ACHN (cell line): ENCODE measurements at places on chromosomes 3 and 15.
A peak's percentile ranks its signal among the peaks of the same experiment; 100 is the strongest.

- DNase-seq = no peak
Measured at GRCh38 chr15:92467245-92467644, 73.6 kb downstream of the ST8SIA2 start.

GRCh38 chr15:66753687-66754377 lies 51.8 kb downstream of the SMAD6 start:
- DNase-seq = no peak

GRCh38 chr3:46242120-46242519 lies at the start of gene CCR3:
Gene CCR3 (plus strand): TSS chr3:46242460. CDS start chr3:46265159, 22,699 bp downstream.
- no peak for DNase-seq

DNA sequence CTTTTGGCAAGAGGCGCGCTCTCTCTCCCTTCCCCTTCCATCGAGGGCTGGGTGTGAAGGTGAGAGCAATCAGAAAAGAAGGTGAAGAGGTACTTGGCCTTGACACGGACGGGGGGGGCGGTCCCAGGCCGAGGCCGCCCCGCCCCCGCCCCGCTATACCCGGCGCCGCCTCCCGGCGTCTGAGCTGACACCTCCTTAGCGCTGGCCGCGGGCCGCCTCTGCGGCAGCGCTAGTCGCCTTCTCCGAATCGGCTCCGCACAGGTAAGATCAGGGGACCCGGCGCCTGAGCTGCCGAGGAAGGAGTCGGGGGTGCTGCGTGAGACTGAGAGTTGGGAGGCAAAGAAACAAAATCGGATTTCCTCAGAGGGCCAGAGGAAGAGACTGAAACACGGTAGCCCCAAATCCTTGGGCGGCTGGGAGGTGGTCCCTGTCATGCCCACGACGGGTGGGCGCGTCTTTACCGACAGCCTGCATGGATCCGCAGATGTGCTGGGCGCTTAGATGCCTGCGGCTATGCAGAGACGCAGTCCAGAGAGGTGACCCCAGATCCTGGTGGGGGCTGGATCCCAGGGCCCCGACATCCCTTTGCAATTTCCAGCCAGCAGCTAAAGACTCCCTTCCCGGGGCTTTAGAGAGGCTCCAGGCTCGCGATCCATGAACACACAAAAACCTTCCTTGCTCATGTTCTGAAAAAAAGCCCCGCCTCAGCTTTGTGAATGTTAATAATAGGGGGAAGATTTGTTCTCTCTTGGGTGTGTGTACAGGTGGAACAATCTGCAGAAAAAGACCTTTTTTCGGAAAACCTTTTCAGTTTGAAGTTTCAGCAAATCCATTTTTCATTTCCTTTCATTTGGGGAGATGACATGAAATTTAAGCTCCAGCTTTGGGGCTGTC lies at the start of gene ENTPD3:
Gene ENTPD3, plus strand, starts transcription at position 184 of the 894 bp plus-strand sequence. CDS start 874 bp downstream, outside the sequence.
- peak; percentile 15 for DNase-seq

DNA sequence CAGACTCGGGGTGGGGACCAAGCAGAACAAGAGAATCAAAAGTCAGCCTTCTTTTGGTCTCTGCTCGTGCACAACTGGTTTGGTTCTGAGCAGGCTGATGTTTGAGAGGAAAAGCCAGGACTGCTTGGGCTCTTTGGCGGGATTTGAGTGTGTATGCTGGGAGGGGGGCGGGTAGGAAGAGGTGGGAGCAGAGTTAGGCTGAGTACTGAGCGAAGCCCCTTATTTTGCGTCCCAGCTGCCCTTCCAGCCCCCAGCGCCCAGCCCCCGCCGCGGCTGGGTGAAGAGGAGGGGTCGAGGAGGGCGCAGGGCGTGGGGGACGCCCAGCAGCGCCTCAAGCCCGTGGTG lies 153.5 kb upstream of the GOLIM4 start:
- DNase-seq = no peak

GRCh38 chr15:82554849-82555248 lies 14.6 kb upstream of the RPS17 start:
- no peak for DNase-seq

GRCh38 chr15:22904736-22905135 lies 66.3 kb downstream of the NIPA2 start:
- no peak for DNase-seq

GRCh38 chr3:195760345-195761122 lies 39.8 kb downstream of the MUC20 start:
- no peak for DNase-seq

GRCh38 chr15:101504373-101504772 lies 14.9 kb upstream of the PCSK6 start:
- no peak for DNase-seq

DNA sequence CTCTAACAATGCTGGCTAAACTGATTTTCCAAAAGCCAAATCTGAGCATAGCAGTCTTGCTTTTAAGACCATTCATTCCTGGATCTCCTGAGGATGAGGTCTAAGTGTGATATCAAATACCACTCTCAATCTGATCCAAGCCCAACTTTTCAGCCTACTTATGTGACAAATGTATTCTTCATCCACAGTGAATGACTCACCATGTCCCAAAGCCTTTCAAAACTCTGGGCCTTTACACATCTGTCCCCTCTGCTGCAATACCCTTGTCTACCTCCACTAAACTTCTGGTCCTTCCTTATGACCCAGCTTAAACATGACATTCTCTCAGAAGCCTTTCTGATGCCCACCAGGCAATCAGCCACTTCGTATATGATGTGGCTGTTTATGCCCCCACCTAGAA lies 4.6 kb downstream of the ANAPC13 start:
- DNase-seq = no peak

DNA sequence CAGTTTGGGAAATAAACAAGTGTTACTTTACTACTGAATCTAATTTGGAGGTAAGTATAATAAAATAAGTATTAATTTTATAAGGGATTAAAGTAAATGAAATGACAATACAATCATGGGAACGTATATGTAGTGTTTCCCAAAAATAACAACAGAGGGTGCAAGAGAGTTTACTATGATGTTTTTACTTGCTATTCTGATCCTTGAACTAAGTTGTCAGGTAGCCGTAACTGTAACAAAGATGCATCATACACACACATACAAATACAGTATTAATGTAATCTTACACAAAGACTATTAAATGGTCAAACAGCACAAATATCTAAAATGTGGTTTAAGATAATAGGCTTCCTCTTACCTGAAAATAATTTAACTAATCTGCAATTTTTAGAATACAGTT lies 311.4 kb downstream of the TBC1D5 start:
- peak; percentile 48 for DNase-seq

- DNase-seq = no peak
Measured at GRCh38 chr3:157051055-157051454, 108.9 kb downstream of the CCNL1 start.

DNA sequence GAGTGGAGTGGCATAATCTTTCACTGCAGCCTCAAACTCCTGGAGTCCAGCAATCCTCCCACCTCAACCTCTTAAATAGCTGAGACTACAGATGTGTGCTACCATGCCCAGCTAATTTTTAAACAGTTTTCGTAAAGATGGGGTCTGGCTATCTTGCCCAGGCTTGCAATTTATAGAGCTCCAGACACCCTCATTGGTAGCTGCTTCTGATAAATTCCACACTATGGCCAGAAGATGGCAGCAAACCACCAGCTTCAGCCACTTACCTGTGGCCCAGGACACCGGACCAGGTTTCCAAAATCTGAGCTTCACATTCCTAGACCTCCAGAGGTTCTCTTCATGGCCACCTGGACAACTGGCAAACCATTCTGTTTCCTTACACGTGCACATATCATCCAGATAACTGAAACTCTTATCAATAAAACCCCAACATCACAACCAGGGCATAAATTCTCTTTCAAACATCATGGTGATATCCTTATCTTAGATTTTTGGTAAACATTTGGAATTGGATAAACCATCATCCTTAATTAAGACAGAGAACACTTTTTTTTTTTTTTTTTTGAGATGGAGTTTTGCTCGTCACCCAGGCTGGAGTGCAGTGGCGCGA lies 28.9 kb downstream of the FBXW12 start:
- DNase-seq = peak; percentile 60

DNA sequence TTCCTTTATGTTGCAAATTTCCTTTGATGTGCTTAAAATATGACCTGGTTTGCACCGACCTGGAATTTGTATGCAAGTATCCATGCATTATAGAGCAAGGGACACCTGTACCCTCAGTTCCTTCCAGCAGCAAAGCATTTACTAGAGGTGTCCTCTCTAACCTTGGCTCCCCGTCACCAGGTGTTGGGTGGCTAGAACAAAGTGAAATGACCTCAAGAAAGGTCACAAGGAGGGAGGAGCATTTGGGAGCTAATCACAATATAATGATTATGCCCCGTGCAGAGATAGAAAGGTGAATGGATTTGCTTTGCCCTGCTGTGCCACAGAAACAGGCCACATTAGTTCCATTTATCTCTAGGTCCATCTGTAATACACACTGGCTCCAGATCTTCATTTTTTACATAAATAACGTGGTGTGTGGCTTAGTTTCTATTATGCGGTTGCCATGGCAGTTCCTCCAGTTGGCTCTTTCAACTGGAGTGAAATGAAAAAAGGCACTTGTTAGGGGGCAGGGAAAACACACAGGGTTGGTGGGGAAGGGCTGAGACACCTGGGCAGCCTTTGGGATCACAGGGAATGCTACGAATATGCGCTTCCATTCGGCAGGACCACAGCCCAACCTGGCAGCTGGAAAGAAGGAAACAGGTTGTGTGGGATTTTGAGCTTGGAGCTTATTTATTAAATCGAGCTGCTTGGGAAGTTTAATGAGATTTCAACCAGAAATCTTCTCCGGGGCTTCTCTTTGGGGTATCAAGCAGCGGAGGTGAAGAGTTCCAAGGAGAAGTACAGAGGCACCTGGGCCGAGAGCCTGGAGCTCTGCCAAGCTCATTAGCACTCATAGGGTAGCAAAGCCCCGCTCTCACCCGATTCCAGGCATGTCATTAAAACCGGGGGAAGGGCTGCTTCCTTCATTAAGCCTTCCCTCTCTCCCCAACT lies 233.5 kb upstream of the ST8SIA2 start:
- no peak for DNase-seq

DNA sequence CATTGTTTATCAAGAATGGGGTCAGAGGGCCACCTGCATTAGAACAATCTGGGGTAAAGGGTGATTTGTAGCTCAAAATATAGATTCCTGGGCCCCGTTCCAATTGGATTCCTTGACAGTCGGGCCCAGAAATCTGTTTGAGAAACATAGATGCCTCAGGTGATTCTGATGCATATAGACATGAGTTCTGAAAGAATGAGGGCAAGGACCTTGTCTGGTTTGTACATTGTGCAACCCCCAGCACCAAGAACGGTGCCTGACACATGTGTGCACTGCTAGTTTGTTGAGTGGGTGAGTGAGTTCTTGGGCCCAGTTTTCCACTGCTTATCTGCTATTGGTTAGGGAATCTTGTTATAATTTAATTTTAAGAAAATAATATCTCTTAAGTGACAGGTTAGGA lies 16.6 kb downstream of the CRYBG3 start:
- no peak for DNase-seq
